ENCODE measurements at places on chromosomes 3 and 15.

DNA sequence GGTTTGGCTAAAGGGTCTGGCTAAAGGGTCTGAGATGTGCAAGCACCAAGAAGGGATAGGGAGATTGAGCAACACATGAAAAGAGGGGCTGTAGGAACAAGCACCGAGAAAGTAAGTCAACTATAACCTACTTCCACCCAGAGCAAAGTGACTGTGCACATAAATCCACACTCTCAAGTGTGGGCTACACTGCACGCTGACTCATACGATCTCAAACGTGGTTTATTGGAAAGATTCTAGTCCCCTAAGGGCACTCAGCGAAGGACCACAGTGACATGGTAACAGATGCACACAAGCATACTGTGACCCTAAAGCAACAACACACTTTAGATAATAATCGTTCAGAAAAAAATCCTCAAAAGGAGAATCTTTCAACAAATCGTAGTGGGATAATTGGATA is 48.0 kb downstream of the EHHADH start:
- ATAC-seq: no peak

GRCh38 chr15:79837846-79838245 is 59.0 kb downstream of the MTHFS start:
- ATAC-seq: no peak

GRCh38 chr3:33096093-33096868 is 665 bp downstream of the GLB1 start:
- ATAC-seq: peak; percentile 52

DNA sequence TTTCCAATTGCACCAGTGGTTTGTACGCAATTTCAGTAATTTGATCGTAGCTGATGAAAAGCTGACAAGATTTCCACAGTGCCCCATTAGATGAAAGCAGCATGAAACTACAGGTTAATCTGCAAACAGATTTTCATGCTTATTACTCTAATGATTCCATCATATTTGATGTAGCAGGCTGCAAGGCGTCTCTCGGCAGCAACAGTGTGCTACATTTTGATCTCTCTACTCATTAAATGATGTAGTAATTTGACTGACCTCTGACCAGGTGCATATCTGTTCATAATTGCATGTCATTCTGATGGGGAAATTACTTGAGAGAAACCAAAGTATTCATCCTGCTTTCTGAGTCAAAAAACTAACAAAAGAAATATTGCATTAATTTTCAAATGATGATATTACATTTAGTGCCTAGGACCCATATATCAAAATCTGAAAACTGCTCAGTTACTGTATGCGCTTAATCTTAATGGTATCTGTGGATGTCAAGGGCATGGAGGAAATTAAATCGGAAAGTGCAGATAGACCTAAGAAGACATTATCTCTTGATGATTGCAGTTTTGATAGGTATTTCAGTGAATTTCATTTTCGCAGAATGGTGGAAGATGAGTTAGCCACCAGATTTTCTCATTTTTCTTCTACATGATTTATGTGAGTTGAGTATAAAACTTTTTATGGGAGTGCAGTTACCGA is 198.5 kb downstream of the RSRC1 start:
- ATAC-seq: no peak

- no peak for ATAC-seq
These were observed 21.2 kb upstream of the SMAD3 start for GRCh38 chr15:67043939-67044771.

DNA sequence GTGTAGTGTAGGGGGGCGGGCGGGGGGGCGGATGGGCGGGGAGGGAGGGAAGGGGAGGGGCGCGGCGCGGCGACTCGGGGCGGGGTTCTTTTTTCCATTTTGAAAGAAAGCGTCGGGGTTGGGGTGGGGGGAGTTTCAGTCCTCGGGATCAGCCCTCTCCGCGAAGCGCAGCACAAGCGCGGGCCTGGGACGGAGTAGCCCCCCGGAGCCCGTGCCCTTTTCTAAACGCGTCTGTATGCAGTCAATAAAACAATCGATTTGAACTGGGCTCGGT is 6.1 kb downstream of the ISLR2 start:
- ATAC-seq: no peak

GRCh38 chr3:175726228-175726627 is 867.1 kb downstream of the NAALADL2 start:
- ATAC-seq: no peak

DNA sequence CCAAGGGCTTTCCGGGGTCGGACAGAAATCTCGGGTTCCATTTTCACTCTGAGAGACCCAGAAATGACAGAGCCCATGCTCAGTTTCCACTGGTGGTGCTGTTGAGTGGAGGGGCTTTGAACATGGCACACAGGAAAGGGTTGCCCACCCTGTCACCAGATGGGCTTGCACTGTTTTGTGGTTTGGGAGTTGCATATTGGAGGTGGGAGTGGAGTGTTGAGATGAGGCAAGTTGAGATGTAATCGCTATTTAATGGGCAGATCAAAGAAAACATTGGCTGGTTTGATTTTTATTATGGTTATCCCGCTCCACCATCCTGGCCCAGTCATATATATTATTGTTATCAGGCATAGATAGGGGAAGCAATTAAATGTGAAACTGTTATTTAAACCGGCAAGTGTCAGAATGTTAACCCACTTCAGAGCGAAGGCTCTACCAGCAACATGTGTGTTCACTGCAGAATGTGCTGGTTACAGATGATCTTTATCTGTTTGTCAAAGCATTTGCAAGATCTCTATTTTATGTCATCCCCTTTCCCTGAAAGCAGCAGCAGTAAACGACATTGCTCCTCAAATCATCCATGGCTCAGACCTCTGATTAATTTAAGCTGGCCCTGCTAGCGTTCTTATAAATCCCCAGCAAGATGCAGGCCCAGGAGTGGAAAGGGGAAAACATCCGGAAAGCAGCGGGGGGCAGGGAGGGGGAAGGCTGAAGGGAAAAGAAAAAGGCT is 58.3 kb upstream of the TSEN2 start:
- no peak for ATAC-seq

DNA sequence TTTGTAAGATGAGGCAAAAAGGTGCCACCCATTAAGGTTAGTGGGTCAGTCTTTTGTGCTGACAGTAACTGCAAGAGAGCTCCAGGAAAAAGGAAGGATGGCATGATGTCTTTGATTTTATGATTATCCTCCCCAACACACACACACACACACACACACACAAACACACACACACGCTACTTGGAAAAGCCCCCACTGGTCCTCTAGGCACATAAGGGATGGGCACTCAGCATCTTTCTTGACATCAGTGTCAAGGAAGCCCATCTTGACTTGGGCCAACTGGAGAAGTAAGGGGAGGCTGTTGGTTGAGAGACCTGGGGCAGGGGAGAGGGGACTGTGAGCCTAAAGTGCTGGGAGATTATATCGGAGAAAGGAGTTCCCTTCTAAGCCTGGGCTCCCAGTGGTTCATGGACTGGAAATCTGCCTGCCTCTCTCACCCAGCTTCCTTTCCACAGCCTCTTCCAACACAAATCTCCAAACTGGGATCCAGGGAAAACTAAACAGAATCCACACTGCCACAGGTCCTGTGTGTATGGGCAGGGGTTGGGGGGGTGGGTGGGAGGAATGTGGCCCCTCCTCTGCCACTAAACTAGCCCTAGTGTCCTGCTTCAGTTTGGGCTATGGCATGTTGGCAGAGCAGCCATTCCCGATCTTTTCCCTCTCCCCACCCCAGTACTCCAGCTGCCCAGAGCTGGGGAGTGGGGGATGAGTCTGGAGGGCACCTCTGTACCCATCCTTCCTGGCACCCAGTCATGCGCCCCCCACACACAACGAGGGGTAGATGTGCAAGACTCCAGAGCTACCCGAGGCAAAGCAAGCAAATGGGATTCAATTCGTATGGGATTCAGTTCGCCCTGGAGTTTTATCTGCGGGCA is 1.6 kb downstream of the AMOTL2 start:
- no peak for ATAC-seq

DNA sequence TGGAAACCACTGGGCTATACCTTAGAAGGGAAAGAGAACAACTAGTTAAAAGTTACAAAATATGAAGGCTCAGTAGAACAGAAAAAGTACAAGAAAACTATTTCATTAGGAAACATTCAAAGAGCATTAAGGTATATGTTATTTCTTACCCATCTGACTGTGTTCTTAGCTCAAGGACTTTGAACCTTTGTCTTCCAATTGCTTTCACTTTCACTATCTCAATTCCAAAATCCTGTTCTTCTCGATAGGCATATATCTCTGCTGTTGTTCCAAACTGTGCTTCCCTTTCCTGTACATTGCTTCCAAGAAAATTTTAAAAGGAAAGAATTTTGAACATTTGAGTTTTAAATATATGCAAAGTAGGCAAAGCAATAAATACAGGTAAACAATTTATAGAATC is 6.9 kb downstream of the CRBN start:
- no peak for ATAC-seq

GRCh38 chr15:81968691-81969090 is 77.1 kb downstream of the MEX3B start:
- no peak for ATAC-seq

GRCh38 chr3:26932752-26933151 is 310.2 kb downstream of the LRRC3B start:
- no peak for ATAC-seq

DNA sequence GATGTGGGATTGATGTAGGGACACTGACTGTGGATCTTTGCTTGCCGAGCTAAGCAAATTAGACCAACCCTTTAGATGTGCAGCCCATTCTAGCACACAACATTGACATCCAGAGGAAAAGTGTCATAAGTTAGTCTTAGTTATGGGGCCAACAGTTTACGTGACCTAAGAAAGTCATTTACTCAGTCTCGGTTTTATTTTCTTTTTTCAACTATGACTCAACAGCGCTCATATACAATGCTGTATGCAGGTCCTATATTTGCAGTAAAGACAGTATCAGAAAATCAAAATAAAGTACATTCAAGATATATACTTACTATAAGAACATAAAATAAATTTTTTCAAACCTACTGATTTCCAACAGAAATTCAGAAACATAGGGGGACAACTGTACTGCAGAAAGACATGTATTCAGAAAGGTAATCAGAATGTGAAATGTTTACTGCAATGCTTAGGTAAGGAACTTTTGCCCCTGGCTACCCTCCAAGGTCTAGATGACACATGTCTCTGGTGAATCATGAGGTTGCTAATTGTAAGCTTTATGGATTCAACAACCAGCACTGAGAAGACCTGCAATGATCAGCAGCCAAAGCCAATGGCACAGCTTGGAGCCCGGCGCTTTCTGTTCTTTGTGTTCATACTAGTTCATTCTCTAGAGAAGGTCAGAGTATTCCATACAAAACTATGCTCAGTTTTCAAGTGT is 317.5 kb upstream of the CNTN6 start:
- no peak for ATAC-seq

- ATAC-seq: no peak
These were observed 511.4 kb upstream of the CBLB start for GRCh38 chr3:106380232-106380631.

DNA sequence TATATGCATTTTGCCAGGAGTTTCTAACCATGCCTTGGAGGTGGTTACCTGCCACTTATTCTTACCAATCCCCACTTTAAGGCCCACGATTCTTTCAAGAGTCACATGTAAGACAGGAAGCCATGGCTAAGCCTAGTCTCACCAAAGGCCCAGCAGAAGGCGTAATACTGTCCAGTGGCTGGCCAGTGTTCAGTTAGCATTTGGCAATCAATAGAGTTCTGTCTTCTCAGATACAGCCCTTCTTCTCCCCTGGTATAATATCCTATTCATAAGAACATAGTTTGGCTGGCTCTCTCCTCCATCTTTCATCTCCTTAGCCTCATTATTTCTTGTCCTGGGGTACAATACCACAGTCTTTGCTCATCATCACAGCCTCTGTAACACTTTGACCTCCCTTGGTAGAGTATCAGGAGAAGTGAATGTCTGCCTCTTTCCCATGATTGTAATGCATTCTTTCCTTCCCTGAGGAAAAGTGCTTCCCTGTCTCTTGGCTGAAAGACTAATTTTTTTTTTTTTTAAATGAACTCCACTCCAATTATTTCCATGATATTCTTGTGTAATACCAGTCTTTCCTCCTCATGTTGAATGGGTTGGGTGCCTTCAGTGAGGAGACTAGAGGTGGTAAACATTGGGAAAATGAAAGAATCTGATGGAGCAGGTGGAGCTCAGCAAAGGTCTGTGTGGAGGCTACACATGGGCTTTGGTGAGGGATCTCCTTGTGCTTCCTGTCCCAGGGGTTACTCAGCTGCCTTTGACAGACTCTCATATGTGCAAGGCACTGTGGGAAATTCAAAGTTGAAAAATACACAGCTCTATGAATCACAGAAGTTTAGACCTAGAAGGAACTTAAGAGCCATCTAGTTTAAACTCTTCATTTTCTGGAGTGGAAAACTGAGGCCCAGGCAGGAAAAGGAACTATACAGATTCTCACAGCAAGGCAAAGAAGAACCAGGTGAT is 218.2 kb downstream of the P3H2 start:
- no peak for ATAC-seq

- ATAC-seq: no peak
These were observed 742.0 kb downstream of the NR2F2 start for GRCh38 chr15:97072545-97072944.

DNA sequence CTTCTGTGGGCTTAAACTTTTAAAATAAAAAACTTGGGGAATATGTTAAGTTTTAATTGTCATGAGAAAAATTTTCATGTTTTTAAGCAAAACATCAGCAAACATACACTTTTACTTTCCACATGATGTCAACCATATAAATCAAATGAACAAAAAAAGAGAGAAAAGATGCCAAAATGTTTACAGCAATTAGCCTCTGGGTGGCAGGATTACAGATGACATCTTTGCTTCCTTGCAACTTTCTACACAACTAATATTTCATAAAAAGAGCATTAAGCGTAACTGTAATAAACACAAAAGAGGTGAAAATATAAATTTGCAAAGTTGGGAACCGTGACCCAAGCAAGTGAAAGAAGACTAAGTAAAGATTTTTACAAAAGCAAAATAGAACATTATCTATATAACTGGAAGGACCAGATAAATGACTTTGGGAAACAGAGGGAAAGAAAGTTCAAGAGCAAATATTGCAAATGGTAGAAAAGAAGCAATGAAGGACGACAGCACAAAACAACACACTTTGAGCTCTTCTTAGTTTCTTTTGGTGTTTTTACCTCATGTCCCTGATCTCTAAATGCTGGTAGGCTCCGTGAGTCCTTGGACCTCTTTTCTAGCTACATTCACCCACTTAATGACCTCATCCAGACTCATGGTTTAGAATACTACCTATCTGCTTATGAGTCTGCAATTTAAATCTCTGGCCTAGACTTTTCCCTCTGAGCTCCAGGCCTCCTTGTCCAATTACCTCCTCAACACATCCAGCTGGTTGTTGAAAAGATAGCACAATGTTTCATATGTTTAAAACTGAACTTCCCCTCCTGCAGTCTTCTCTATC is 9.4 kb downstream of the TP53BP1 start:
- ATAC-seq: no peak

GRCh38 chr3:10764259-10765051 is 51.6 kb upstream of the SLC6A11 start:
- no peak for ATAC-seq

DNA sequence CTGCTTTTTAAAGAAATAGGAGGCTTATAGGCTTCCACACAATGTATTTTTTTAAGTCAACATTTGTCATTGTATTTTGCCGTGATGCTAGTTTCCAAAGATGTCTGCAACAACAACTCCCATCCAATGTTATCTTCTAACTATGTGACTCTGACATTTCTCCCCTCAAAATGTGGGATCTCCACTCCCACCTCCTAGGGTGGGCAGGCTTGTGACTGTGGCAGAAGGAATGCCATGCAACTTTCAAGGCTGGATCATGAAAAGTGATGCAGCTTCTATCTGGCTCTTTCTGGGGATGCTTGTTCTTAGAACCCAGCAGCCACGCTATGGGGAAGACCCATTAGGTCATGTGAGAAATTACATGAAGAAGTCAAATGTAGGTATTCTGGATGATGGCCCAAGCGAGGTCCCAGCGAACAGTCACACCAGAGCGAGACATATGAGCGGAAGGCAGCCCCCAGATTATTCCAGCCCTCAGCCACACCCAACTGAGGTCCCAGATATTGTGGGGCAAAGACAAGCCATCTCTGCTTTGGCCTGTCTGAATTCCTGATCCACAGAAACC is 124.3 kb downstream of the BDH1 start:
- no peak for ATAC-seq

All from activated T-helper 17 cell treated with anti-CD3 and anti-CD28 coated beads, Interleukin-2, amount 50 U/mL, for 72 hours (primary cell).